K562 (cell line): ENCODE measurements at places on chromosomes 11 and 22.

DNA sequence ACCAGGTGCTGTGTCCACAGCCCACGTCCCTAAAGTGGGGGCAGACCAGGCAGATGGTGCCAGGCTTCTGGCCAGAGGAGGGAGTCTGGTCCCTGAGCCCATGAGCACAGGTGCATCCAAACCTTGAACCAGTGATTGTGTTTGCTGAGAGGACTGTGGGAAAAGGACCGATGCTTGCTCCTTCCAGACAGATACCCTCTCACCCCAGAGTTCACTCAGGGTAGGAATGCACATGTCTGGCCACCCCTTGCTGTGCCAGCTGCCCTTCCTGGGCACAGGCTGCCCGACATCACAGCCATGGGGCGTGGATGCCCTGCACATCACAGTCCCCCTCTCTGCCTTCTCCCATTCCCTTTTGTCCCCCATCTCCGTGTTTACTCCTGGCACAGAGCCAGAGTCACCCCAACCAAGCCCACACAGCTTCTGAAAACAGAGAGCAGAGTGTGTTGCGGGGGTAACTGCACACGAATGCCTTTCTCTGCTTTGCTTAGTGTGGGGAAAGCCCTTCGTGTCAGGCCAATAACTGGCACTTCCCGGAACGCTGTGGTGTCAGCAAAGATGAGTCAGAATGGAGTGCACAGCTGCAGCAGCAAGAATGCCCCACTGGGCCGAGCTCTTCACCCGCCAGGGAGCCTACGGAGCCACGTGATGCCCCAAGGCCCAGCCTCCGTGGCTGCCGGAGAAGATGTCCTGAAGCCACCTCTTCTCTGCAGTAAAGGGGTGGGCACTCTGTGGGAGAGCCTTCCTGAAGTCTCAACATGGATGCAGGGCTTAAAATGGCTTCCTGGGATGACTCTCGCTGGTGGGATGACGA lies 7.6 kb downstream of the CARS1 start:
- no peak for DNase-seq

DNA sequence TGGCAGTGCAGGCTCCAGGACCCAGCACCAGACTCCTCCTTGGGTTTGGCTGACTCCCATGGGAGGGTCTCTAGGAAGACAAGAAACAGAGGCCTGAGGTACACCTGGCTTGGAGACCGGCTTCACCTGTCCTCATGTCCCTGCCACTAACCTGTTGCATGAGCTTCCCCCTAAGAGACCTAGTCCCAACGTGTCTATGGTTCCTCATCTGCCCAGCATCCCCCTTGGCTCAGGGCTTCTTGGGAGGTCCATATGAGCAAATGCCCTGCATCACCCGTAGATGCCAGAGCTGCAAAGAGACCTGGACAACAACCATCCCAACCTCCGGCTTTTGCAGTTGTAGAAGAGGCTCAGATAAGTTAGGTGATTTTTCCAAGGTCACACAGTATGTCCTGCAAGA lies 123.5 kb downstream of the BUD13 start:
- DNase-seq: no peak

- no peak for DNase-seq
Observed at GRCh38 chr11:73225001-73225686, 7.1 kb downstream of the P2RY2 start.

DNA sequence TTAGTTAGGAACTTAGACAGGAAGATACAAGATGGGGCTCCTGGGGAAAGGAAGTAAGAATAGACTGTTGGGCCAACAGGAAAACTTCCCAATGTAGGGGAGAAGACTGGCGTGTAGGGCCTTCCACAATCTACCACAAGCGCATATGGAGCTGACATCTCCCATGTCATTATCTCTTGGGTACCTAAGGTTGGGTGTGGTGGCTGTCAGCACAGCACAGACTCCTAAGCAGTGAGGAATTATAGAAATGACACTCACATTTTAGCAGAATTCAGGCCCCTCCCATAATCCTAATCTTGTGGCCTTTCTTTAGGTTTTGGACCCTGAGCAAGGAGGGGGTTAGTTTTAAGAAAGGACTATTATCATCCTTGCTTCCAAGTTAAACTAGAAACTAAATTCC lies 11.6 kb downstream of the TRIM21 start:
- no peak for DNase-seq
